ENCODE measurements at places on chromosomes 4 and X.

DNA sequence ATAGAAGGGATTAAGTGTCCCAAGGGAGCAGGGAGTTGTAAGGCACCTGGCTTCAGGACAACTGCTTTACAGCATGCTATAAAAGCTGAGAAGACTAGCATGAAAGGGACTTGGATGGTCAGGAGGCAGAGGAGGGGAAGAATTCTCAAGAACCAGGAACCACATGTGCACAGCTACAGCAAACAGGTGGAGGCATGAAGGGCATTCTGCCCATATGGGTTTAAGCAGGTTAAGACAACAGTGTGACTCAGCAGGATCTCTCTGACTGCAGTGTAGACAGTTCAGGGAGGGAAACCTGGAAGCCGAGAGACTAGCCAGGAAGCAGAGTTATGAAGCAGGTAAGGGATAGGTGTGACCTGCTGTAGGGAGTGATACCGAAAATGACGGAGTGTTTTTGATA lies 117.0 kb downstream of the DHRSX start:
- DNase-seq: no peak

DNA sequence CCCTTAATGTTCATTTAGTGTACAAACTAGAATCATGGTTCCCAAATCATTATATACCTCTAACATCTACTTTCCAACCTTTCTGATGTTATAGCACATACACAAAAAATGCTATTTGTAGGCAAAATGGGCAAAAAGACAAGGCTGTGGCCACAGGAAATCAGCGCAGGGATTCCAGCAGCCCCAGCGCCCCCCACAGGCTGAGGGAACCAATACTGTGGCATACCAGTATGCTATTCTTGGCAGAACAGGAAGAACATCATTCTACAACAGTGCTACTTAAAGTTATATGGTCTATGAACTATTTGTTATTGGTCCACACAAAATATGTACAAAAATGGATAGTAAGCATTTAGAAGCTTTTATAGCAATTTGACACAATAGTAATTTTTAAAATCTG lies 25.3 kb downstream of the STEEP1 start:
- DNase-seq: no peak

GRCh38 chr4:146072376-146072775 lies 103.1 kb upstream of the LSM6 start:
- DNase-seq: no peak

- no peak for DNase-seq
These were observed 344.1 kb upstream of the GATB start for GRCh38 chr4:152104901-152105357.

DNA sequence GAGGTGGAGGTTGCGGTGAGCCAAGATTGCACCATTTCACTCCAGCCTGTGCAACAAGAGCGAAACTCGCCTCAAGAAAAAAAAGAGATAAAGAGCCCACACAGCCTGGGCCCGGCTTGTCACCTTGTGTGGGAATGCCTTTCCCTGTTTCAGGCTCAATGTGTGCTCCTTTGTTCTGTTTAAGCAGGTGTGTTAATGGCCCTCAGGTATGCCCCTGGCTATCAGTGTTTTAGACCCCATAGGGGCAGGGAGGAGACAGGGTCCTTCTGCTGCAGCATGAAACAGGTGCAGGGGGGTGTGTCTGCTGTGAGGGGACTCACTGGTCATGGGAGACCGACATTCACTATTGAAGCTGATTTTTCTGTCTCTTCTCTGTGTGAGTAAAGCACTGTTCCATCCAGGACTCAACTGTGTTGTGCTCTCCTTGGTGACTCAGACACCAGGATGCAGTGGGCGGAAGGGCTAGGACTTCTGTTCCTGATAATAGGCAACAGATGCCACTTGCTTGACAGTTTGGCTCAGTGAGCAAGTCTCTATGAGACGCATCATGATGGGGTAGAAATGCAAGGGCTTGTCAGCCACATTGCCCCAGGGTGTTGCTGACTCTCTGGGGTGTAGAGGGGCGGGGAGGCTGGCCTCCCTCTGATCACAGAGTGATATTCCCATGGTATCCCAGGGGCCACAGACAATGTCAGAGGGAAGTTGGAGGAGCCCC lies 15.6 kb upstream of the LAP3 start:
- no peak for DNase-seq

DNA sequence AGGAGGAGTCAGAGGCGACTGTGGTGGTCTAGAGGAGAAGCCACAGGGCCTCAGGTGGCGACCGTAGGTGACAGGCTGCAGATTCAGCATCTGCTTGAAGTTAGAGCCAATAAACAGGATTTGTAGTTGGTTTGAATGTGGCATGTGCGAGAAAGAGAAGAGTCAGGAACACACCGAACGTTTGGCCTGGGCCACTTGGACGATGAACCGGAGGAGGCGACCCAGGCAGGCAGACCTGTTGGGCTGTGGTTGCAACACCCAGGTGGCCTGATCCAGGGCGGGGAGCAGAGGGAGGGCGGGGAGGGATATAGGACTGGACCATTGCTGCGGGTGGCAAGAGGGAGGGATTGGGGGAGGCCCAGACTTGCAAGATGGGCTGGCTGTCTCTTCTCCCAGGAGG lies 10.0 kb upstream of the PSAPL1 start:
- DNase-seq: no peak

DNA sequence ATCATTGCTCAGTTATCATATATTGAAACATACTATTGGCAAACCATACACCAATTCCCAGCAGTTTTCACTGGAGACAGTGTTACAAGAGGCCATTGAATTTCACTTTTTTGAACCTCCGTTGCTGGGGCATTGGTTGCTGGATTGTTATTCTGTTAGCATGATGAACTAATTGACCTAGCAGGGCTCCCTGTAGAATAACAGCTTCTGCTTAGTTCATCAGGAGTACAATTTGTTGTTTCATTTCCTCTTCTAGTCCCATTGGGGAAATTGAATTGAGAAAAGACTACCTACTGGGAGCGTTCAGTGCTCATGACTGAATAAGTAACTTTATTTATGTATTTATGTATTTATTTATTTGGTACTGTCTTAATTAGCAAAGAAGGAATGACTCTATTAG lies 151.6 kb downstream of the SLIT2 start:
- DNase-seq: no peak

GRCh38 chr4:62407534-62407933 lies 1207.4 kb downstream of the ADGRL3 start:
- DNase-seq: no peak

- DNase-seq: no peak
These were observed 12.2 kb upstream of the NUDT9 start for GRCh38 chr4:87410157-87410556.

DNA sequence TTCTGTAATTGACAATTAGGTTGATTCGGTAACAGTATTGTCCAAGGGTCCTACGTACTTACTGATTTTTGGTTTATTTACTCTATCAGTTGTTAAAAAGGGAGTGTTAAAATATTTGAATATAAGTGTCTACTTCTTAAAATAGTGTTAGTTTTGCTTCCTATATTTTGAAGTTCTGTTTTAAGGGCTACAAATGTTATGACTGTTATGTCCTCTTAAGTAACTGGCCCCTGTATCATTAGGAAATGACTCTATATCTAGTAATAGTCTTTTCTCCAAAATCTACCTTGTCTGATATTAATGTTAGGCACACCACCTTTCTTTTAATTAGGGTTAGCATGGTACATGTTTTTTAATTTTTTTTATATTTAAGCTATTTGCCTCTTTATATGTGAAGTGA lies 30.1 kb downstream of the ANKRD50 start:
- DNase-seq: no peak

GRCh38 chr4:76581077-76581962 lies 146.3 kb downstream of the SHROOM3 start:
- no peak for DNase-seq

GRCh38 chr4:90130076-90130475 lies 2.9 kb downstream of the CCSER1 start:
- no peak for DNase-seq

GRCh38 chr4:150070464-150071170 lies 7.6 kb upstream of the DCLK2 start:
- no peak for DNase-seq

DNA sequence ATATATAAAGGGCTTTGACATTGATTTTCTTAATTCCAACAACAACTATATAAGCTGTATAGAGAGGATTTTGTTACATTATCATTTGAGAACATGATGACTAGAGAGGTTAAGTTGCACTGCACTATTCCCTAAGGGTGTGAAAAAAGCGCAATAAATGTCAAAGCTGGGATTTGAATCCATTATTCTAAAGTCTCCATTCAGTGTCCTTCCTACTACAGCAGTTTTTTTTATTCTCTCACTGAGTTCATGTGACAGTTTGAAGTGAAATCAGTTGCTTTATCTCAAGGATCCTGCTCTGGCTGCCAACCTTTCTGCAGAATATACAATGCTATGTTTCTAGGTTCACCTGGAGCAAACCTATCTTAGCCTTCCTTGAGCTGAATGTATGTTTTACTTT lies 177.5 kb downstream of the ANKRD50 start:
- DNase-seq: no peak

Data from NCI-H2029 (cell line).